ENCODE measurements at places on chromosomes 16 and 17. TPM values are rescaled to one million over a fixed set of nuclear protein-coding genes. Genes with fewer than 3 reads are reported as not detected.

DNA sequence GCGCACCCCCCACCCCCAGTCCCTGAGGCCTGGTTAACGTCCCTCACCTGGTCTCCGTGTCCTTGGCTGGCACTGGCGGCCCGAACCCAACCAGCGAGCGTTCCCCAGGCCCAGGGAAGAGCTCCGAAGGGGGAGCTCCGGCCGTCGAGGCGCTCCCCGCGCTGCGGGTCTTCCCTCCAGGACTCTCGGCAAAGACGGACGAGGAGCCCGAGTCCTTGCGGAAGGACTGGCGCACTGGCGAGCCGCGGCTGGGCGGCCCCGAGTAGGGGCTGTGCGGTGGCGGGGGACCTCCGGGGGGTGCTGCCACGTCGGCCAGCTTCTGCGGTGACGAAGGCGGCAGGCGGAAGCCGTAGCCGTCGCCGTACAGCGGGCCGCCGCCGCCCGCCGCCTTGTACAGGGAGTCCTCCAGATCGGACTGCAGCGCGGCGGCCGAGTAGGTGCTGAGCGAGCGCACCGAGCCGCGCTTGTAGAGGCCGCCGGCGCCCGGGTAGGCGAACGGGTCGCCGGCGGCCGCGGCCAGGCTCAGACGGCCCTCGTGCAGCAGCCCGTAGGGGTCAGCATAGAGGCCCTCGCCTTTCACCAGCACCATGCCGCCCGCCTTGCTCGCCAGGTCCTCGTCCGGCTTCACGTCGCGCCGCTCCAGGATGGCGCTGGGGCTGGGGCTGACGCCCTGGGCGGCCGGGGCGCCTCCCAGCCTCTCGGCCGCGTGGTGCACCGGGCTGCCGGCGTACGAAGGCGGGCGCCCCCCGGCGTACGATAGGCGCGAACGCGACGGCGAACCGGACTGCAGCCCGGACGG lies 44.1 kb downstream of the SRCIN1 start:
- no peak for DNase-seq

DNA sequence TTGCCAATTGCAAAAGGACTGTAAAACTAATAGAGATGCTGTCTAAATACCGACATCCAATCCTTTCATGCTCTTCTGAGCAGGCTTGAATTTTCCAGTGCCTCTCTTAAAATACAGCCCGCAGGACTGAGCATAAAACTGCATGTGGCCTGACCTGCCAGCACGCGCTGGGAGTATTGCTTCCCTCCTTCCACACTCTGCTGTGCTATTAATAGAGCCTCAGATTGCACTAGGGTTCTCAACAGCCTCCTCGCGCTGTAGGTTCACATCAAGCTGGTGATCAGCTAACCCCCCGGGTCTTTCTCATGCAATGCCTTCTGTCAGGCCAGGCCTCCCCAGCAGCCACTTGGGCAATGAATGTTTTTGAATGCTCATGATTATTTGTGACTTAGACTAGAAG lies 14.2 kb upstream of the MSI2 start:
- peak; percentile 48 for DNase-seq

GRCh38 chr17:7440113-7440833 lies 961 bp downstream of the FGF11 start:
- DNase-seq: peak; percentile 84

DNA sequence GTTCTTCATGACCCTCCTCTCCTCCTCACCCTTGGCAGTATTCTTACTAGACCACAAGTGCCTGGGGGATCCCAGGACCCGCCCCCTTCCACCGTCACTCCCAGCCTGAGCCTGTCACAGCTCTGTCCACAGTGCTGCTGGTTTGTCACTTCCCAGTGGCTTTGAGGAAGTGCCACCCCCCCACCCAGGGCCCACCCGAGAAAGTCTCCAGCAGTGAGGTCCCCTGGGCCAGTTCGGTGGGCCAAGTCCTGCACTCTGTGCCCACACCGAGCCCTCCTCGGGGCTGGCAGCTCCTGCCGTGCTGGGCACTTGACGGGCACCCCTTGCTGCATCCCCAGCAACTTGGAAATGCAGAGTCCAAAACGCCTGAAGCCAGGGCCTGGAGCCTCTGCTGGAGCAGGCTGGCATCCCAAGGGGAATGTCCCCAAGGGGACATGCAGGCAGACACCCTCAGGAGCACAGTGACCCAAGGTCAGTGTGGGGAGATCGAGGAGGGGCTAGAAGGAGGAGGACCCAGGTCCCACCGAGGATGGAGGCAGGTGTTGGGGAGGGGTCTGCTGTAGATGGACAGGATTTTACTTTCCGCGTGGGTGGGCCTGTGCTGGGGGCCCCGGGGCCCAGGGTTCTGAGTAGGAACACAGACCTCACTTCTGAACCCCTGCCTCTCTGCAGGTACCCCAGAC lies 15.5 kb downstream of the MMP15 start:
- no peak for DNase-seq

GRCh38 chr16:6918646-6919045 lies 414.0 kb upstream of the RBFOX1 start:
- DNase-seq: no peak

The KRT12 gene
- total RNA-seq: not detected

- no peak for DNase-seq
Observed at GRCh38 chr17:77442976-77443747, 302.4 kb downstream of the SEC14L1 start.

DNA sequence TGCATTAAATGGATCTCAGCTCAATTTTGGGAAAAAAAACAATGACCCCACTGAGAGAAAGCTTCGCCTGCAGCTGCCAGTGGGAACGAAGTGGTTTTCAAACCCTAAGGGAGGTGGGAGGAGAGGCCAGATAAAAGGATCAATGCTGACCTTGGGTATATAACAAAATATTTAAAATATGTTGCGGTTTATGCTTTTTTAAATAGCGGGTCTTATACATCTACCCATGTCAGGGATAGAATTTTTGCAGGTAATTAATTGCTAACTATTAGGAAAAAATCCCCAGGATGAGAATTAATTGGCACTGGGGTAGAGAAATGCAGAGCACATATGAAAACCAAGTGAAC lies 10.9 kb upstream of the FOXF1 start:
- DNase-seq: no peak

The KLHL10 gene
- 0.12 TPM for total RNA-seq

The NEK8 gene
- total RNA-seq: 0.94 TPM

DNA sequence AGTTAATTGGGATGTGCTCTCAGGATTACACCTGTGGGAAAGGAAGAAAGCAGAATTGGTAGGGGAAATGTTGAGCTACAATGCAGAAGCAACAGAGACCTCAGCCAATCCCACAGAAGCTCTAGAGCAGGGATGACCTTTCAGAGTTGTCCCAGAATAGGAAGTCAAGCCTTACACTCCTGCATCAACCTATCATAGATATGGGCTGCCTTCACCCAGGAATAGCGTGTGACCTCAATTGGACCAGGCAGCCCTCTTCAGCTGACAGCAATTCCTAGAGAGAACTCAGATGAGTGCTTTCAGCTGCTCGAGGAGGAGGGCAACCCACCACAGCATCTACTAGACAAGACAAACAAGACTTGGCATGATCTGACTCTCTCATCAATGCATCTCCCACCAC lies 189.7 kb downstream of the TMEM132E start:
- no peak for DNase-seq

All from left ventricle myocardium superior (tissue), 1 donor.